ENCODE measurements at places on chromosomes 16 and 17.

DNA sequence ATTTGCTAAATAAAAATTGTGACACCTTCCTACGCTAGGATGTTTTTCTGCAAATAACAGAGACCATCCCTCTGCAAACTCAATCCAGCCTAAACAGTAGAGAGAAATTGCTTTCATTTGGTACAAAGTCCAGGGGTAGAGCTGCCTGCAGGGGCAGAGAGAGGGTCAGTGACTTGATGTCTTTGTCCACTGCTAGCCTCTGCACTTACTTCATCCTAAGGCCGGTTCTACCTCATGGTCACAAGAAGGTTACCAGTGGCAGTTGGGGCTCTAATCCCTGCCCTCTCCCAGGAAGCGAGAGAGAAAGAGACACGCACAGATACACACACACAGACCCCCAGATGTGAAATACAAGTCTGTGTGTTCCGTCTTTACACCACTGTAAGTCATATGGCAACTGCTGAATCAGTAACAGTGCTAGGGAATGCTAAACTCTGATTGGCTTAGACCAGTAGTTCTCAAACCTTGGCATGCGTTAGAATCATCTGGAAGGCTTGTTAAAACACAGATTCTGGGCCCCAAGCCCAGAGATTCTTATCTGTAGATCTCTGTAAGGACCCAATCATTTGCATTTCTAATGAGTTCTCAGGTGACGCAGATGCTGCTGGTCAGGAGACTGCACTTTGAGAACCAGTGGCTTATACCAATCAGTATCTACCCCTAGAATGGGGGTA lies 13.1 kb upstream of the LPCAT2 start:
- DNase-seq: no peak

DNA sequence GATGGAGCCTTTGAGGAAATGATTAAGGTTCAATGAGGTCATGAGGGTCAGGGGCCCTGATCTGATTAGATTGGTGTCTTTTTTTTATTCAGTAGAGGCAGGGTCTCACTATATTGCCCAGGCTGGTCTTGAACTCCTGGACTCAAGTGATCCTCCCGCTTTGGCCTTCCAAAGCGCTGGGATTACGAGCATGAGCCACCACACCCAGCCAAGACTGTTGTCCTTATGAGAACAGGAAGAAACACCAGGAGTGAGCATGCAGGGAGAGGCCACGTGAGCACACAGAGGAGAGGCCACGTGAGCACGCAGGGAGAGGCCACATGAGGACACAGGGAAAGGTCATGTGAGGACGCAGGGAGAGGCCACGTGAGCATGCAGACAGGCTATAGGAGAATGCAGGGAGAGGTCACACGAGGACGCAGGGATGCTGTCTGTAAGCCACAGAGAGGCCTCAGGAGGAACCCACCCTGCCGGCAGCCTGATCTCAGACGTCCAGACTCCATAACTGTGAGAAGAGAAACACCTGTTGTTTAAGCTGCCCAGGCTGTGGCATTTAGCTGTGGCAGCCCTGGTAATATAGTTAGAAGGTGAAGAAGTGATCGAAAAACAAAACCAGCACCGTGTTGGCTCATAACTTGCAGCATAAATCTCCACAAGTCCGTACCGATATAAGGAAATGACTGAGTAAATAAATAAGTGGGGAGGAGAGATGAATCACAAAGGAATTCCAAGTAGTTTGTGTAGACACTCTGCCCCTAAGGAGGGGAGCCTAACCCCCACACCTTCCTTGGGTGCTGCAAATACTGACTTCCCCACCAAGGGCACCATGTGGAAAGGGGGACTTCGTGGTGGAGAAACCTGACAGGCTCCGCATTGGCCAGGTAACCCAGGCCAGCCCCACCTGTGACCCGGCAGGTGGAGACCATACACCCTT lies 14.6 kb upstream of the CSNK1D start:
- DNase-seq: no peak

- DNase-seq: no peak
Measured at GRCh38 chr16:29154088-29154487, 169.2 kb downstream of the LAT start.

- no peak for DNase-seq
Measured at GRCh38 chr17:74281799-74282198, 7.8 kb downstream of the DNAI2 start.

GRCh38 chr17:41439375-41439774 lies 1.4 kb downstream of the KRT38 start:
- no peak for DNase-seq

- peak; percentile 54 for DNase-seq
Measured at GRCh38 chr16:23836404-23837311, 875 bp downstream of the PRKCB start.

GRCh38 chr17:32491371-32492263 lies 4.8 kb downstream of the CDK5R1 start:
- DNase-seq: peak; percentile 56

- no peak for DNase-seq
Measured at GRCh38 chr16:63361032-63361624, 1324.9 kb upstream of the CDH8 start.

GRCh38 chr17:28282596-28282995 lies 36.4 kb upstream of the TMEM97 start:
- DNase-seq: no peak

GRCh38 chr17:12310811-12311210 lies 290.1 kb downstream of the MAP2K4 start:
- DNase-seq: no peak

DNA sequence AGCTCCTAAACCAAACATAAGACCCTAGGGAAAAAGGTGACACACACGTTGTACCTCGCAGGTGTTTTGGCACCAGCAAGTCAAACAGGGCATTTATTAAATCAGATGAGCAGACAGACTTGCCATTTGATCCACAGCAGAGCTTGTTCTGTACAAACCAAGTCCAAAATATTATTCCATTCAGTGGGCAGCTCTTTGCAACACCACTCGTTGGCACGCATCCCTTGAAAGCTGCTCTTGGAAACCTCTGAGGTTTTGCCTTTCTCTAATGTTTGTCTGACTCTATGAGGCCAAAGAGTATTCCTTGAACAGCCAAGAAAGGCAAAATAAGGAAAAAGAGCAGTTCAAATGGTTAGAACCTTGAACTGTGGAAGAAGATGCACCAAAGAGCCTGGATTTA lies 12.7 kb downstream of the TMEM100 start:
- no peak for DNase-seq

DNA sequence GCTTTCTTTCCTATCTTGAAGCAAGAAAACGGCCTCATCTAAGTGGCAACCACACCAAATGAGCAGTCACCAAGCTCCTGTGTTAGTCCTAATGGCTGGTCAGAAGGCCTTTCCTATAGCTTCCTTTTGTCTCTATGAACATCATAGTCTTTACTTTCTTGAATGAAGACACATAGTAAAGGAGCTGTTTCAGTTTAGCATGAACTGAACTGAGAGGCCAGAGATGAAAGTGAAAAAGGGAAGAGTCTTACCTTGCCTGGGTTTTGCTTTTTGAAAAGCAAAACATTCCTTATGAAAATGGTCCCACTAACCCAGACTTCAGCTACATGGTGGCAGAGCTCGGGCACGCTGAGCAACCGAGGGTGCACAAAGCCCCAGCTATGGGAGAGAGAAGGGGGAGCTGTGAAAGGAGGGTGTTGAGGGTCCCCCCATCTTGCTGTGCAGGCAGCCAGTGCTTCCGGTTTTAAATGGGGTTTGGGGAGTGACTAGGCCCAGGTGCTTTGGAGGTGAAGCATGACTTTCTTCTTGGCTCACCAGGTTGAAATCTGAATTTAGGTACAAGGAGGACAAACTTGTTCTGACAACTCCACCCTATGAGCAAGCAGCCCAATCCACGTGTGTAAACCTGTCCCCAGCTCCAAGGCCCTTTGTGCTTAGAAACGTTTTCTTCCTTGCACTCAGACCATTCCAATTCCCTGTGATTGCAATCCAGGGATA lies 9.1 kb upstream of the PSMC3IP start:
- DNase-seq: no peak

DNA sequence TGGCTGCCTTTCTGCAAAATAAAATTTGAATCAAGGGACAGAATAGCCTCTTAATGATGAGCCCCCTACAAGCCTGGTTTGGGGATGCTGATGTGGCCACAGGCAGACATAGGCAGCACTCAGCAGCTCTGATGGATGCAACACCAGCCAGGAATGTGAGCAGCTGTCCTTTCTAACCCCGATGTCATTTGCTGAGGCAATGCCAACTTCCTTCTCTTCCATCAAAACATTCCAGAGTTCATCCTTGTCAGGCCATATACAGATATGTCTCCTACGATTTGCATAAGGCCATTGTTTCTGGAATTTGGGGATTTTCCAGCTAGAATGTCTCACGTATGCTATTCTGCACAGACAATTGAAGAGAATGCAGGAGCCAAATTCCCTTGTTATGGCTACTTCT lies 52.1 kb upstream of the MYOCD start:
- DNase-seq: no peak

DNA sequence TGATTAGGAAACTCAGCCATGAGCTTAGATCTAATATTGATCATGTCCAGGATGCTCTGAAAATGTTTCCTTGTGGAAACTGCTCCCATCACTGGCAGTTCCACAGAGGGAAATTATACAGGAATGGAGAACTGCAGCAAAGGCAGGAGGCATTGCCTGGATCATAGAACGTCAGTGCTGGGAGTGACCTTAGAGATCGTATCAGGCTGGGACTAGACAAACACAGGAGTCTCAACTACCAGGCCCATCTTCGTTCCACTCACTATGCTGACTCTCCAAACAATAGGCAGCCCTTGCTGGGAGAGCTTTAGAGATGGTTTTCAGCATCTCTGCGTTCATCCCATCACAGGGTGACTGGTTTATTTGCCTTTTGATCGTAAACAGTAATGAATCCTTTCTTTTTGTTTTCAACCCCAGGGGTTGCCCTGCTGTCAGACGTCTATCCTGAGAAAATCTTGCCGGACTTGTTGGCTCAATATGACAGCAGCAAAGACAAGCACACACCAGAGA lies 130.3 kb downstream of the TANGO6 start:
- no peak for DNase-seq

GRCh38 chr17:75610103-75610984 lies 22.7 kb downstream of the MYO15B start:
- no peak for DNase-seq

DNA sequence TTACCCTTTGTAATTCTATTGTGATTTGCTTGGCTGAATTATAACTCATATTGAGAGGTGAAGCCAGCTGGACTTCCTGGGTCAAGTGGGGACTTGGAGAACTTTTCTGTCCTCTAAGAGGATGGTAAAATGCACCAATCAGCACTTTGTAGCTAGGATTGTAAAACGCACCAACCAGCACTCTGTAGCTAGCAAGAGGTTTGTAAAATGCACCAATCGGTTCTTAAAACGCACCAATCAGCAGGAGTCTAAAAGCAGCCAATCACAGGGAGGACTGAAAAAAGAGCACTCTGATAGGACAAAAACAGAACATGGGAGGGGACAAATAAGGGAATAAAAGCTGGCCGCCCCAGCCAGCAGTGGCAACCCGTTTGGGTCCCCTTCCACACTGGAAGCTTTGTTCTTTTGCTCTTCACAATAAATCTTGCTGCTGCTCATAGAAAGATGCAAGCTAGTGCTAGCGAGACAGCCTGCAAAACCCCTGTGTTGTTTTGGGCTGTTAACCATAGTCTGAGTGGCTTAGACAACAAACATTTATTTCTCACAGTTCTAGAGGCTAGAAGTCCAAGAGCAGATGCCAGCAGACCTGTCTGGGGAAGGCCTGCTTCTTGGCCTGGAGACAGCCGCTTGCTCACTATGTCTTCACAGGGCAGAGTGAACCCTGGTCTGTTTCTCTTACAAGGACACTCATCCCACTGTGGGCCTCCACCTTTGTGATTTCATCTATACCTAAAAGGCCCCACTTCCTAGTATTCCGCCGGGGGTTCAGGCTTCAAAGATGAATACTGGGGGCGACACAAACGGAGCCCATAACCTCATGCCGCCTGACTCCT lies 39.0 kb upstream of the CRISPLD2 start:
- DNase-seq: no peak

DNA sequence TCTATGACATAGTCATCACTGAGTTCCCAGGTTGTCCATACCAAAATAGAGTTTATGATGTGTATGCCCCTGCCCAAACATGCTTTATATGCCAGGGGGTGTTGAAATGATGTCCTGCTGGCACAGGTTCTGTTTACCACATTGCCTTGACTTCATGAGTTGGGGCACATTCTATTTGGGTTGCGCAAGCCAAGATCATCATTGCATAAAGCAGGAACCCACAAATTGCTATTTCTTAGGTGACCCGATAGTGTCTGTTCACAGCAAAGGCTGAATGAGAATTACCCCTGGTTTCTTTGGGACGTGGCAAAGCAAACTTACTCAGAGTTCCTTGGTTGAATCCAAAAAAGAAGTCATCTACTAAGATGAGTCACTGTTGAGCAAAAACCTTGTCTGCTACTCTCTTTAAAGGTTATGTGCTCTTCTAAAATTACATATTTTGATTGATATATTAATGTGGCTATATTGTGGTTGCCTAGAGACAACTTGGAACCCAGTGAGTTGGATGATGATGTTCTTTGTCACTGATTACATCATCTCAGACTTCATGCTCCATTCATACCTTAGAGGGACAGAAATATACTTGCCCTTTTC lies 912.6 kb upstream of the SOX9 start:
- DNase-seq: no peak

- no peak for DNase-seq
Measured at GRCh38 chr17:21674242-21674731, 18.0 kb upstream of the KCNJ18 start.

DNA sequence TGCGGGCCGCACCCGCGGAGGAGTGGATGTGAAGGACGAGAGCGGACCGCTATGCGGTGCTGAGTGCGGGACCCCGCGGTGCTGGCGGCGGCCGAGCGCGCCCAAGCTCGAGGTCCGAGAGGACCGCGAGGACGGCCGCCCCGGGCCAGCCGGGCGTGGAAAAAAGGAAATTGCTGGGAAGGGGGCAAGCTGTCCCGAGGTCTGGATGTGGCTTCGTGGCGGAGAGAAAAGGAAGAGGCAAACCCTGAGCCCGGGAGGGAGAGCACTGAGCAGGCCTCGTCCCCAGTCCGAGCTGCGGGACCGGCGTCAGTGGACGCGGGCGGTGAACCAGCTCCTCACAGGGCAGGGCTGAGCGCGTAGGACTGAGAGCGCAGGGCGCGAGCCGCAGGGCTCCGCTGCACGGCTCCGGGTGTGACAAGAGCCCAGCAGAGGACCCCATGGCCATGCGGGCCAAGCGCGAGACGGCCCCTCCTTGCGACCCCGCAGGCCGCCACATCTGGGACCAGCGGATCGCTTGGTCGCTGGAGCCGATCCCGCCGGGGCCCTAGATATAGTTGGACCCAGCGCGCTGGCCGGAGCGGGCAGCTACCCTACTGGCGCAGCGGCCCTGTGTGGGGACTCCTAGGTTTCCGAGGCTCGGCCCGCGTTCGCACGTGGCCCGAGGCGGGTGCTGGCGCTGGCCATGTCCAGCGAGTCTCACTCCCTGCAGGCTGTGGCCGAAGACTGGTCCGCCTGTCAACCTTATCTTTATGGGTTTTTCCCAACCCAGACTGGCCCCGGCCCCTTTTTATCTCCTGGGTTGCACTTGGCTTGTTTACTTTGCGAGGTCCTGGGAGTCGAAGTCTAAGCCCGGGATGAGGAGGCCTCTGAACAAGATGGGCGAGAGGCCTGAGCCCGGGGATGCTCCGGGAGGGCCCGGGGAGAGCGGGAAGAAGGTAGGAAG lies 2.4 kb downstream of the TBX4 start:
- DNase-seq: no peak
